Activated CD8-positive, alpha-beta T cell treated with anti-CD3 and anti-CD28 coated beads, Interleukin-2, amount 10 ng/mL, durations not matched to agents 7 days and 5 days (primary cell): ENCODE measurements at places on chromosomes 3 and 15. TPM values are rescaled to one million over a fixed set of nuclear protein-coding genes. Genes with fewer than 3 reads are reported as not detected.

DNA sequence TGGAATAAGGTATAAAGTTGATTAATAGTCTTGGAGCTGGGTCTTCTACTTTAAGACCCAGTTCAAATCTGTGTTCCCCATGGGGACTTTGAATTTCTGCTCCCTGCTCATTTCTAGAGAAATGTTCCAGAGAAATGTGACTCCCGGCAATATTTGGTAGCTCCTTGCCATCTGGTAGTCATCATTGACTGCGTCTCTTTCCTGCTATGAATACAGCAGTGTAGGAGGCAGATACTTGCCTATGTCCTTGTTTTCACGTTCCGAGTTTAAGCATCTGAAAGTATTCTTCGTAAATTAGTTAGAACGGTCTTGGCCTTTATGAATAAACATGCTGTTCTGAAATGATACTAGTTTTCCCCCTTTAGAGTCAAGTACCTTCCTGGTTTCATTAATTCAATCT, 352.9 kb downstream of the PTPRG start:
- no peaks in the 10 kb centered on the region for H3K27me3 ChIP-seq
- no peak overlapping the region for H3K27ac ChIP-seq

DNA sequence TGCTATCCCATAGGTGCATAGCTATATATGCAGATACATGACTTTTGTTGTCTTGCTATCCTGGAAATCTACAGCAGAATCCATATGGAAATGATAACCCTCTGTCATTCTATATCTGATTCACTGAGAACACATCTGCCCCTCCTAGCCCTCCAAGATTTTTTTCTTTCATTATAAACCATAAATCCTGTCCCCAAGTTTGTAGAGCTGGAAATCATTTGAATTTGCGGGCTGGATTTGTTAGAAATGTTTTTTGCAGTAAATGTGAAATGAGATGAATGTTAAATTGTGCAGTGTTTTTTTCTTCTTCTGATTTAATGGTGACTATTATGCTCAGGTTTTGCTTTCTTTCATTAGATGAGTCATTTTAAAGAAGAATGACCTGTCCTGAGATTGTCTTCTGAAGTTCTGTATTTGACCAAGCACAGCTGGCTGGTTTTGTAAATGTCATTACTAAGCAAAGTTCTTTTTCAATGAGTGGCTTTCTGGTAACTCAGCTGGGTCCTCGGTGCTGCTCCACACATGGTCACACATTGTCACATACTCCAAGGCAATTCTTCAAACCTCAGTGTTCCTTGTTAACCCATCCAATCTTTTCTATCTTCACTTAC, 25.3 kb upstream of the ABHD17C start:
- H3K36me3 ChIP-seq = no peaks in the 10 kb centered on the region
- DNase-seq = no peak
- no peak overlapping the region for H3K4me3 ChIP-seq
- H3K4me1 ChIP-seq = no peaks in the 10 kb centered on the region
- no peak overlapping the region for H3K27ac ChIP-seq

- H3K27me3 ChIP-seq = no peaks in the 10 kb centered on the region
- H3K36me3 ChIP-seq = peaks cover 40% of the 10 kb centered on the region
- peak overlapping the region; percentile 96 for H3K4me3 ChIP-seq
- DNase-seq = peak; percentile 70
- H3K27ac ChIP-seq = peak overlapping the region; percentile 99
- H3K4me1 ChIP-seq = peaks cover 51% of the 10 kb centered on the region
Measured at GRCh38 chr3:122415104-122415744, 638 bp downstream of the WDR5B start.

DNA sequence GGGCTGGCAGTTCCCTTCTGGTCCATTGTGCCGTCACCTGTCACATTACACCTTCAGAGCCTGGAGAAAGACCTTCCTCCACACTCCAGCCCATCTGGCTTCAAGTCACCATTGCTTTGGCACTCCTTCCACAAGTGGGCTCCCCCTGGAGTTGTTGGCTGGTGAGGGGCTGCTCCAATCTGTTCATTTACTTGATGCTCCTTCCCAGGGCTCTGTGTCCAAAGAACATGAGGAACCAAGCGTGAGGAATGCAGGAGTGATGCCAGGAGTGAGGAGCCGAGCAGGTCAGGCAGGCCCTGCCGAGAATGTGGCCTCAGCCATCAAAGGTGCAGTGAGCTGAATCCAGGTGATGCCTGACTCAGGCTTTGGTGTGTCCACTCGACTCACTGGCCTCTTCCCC, 57.2 kb downstream of the OXNAD1 start:
- H3K27ac ChIP-seq = peak overlapping the region; percentile 77
- no peaks in the 10 kb centered on the region for H3K27me3 ChIP-seq
- peaks cover 86% of the 10 kb centered on the region for H3K36me3 ChIP-seq
- no peak for DNase-seq

- DNase-seq = no peak
- H3K27me3 ChIP-seq = no peaks in the 10 kb centered on the region
- no peaks in the 10 kb centered on the region for H3K36me3 ChIP-seq
- H3K27ac ChIP-seq = no peak overlapping the region
Measured at GRCh38 chr3:174986685-174987084, 127.6 kb downstream of the NAALADL2 start.

GRCh38 chr3:9168241-9168741, 81.2 kb downstream of the SRGAP3 start:
- H3K4me3 ChIP-seq = peak overlapping the region; percentile 26
- peak overlapping the region; percentile 69 for H3K27ac ChIP-seq
- H3K27me3 ChIP-seq = no peaks in the 10 kb centered on the region
- H3K4me1 ChIP-seq = peaks cover 10% of the 10 kb centered on the region

DNA sequence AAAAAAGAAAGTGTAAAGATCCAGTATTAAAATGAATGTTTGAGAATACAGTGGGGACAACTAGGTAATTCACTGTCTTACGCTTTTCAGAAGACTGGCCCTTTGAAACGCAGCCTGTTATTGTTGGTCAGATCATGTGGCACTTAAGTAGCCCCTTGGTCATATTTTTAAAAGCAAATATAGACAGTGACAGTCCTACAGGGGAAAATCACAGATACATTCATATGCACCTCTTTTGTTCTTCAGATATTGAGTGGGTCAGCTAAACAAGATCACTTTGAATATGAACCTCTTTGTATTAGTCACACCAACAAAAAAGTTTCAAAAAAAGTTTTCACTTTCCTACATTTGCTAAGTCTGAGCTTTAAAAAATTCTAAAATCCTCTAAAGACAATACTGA, 36.0 kb downstream of the TIGIT start:
- H3K27ac ChIP-seq = no peak overlapping the region
- peaks cover 58% of the 10 kb centered on the region for H3K4me1 ChIP-seq
- no peak overlapping the region for H3K4me3 ChIP-seq
- H3K27me3 ChIP-seq = no peaks in the 10 kb centered on the region

GRCh38 chr15:48574187-48574586, 71.3 kb downstream of the FBN1 start:
- no peak overlapping the region for H3K27ac ChIP-seq
- H3K4me1 ChIP-seq = no peaks in the 10 kb centered on the region
- DNase-seq = no peak
- H3K36me3 ChIP-seq = no peaks in the 10 kb centered on the region

DNA sequence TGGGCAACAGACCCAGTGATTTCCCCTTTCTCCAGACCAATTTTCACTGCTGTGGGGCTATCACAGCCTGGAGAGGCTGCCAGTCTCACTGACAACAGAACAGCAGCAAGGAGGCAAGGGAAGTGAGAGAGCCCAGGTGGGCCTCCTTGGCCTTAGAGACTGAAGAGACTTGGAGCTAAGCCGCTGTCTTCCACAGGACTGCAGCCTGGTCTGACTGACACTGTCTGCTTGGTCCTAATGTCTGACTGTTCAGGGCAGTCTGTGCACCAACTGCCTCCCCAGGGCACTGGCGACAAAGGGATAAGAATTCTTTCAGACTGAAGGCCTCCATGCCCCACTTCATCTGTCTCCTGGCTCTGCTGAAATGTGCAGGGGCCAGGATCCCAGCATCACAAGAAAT, 11.5 kb downstream of the POMGNT2 start:
- H3K4me1 ChIP-seq = peaks cover 4% of the 10 kb centered on the region
- no peaks in the 10 kb centered on the region for H3K36me3 ChIP-seq
- no peak overlapping the region for H3K27ac ChIP-seq

DNA sequence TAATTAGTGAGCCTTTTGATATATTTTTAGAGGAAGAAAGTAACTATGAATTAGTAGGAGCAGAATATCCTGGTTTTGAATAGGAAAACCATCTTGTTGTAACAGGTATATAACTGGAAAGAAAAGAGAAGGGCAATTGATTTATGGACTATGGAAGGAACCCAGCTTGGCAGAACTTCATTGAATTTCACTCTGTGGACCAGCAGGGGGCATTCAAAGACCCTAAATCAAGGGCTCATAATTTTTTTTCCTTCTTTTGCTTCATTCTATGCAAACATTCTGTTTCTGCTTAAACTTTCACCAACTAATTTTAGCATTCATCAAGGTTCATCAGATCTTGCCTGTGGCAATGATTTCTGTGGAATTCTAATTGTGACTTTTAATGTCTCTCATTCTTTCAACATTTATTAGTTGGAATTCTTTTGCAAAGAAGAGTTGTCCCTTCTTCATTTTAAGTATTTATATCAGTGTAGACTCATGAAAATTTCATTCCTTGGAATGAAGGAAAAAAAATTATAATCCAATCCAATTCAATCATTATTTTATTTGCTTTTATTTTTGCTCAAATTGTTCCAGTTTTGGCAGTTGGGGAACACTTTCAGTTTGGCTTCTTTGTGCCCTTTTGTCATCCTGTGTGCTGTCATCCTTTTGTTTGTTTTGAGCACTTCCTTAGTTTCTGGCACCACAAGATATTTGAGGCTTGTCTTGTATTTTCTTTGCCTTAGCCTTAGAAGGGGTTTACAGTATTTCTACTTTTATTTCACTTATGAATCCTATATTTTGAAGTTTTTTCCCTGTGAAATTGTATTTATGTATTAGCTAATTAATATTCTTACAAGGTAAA, 30.4 kb downstream of the NXPE3 start:
- no peaks in the 10 kb centered on the region for H3K27me3 ChIP-seq
- peak overlapping the region; percentile 16 for H3K4me3 ChIP-seq
- DNase-seq = peak; percentile 60

- H3K36me3 ChIP-seq = no peaks in the 10 kb centered on the region
- no peak for DNase-seq
- peaks cover 30% of the 10 kb centered on the region for H3K27me3 ChIP-seq
- H3K4me1 ChIP-seq = no peaks in the 10 kb centered on the region
- no peak within 1 kb of the TSS for H3K4me3 ChIP-seq
Measured at GRCh38 chr3:2098398-2099027, at the start of gene CNTN4. CNTN4 (plus strand) TSS chr3:2098866.

The REC114 gene
- total RNA-seq = not detected

The GP9 gene
- total RNA-seq = not detected

The AP3B2 gene
- total RNA-seq = not detected

The PP2D1 gene
- not detected for total RNA-seq

The FGF12 gene
- not detected for total RNA-seq

The LRTM1 gene
- not detected for total RNA-seq

The GPR87 gene
- not detected for total RNA-seq

The INSYN1 gene
- not detected for total RNA-seq
